ENCODE measurements at places on chromosomes 12 and 14.
A peak's percentile ranks its signal among the peaks of the same experiment; 100 is the strongest.

- DNase-seq: no peak
Observed at GRCh38 chr14:87824266-87824665, 168.7 kb downstream of the GALC start.

DNA sequence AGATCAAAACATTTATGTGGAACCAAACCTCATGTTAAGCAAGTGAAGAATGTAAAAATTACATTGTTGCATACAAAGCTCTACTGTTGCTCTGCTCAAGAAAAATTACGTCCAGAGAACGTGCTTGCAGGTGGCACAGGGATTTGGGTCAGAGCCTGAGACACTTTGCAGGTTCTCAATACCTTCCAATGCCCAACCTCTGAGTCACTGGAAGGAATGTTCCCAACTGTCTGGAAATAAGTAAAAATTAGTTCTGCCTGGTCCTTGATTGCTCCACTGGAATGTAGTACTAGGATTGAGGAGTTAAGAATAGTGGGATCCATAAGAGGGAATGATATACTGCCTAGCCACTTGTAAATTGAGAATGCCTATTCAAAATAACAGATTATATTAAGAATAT, 2.8 kb upstream of the IFNG start:
- DNase-seq: no peak

- no peak for DNase-seq
Observed at GRCh38 chr12:101763246-101763931, 24.1 kb upstream of the SYCP3 start.

DNA sequence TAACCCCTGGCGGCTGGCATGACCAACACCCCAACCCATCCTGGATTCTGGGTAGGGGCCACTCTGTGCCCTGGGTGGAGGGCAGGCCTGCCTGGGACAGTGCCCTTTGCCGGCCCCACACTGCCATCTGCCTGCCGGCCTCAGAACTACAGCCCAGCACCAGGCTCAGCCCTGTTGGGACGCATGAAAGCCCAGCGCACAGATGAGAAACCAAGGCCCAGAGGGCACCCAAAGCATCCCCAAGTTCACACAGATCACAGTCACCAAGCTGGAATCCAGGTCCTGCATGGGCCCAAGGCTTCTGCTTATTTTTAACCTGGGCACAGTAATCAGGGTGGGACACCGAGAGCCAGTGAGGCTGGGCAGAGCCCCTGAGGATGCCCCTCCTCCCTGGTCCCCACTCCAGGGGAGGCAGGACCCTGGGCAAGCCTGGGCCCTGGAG, 26.2 kb downstream of the RFLNA start:
- DNase-seq: peak; percentile 35

DNA sequence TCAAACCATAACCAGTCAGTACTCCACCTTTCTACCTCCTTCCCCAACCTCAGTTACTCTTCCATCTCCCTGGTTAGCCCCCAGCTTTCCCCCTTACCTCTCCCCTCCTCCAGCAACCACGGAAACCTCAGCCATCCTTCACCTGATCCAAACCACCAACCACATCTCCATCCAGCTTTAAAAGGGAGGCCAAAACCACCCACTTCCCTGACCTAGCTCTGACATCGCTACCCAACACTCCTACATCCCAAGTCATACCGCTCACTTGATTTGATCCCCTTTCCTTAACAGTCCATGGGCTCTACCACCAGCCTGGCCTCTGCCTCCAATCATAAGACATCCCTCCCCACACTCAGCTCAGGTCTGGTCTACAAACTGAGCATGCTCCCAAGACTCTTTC, 1.5 kb downstream of the RAB35 start:
- no peak for DNase-seq

GRCh38 chr12:96302687-96303310, 97.4 kb downstream of the CDK17 start:
- DNase-seq: no peak

DNA sequence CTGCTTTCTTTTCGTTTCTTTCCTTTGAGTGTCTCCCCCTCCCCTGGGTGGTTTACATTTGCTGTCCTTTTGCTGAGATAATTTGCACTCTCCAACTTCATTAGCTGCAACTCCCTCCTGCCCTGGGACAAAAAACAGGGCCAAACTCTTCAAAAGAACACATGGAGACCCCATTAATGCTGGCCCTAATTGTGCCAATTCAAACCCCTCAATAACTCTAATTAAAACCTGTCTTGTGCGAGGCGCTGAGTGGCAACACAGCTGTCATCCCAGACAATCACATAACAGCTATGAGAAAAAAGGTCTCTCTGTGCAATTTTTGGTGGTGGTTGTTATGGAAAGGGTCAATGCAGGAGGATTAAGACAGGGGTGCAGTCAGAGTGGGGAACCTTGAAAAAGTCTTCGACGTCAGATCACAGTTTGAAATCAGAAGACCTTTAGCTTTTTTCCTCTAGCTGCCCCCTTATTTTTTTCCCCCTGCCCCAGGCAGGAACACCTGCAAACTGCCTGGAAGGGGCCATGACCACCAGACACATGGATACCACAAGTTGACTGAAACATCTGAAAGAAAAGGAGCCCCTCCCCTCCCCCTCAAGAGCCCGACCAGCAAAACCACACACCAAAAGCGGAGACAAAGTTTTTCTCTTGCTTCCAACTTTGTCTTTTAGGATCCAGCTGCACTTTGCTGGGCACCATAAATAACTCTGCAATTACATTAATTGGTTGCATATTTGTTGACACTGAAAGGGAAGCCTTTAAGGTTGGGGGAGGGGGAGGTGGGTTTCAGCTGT, 26.5 kb upstream of the SMOC1 start:
- no peak for DNase-seq

- no peak for DNase-seq
Observed at GRCh38 chr12:107014055-107014454, 27.1 kb upstream of the MTERF2 start.

Data from stimulated activated CD8-positive, alpha-beta memory T cell treated with anti-CD3 and anti-CD28 coated beads, Interleukin-15, amount 100 ng/mL, for 1 hour (primary cell).